ENCODE measurements at places on chromosomes 1 and 21. TPM values are rescaled to one million over a fixed set of nuclear protein-coding genes. Genes with fewer than 3 reads are reported as not detected.

Gene HFM1
- total RNA-seq, result 2.3 TPM

Gene GFI1
- total RNA-seq, result 0.85 TPM

Gene NGF
- total RNA-seq, result 5.6 TPM

Gene PYGO2
- total RNA-seq, result 25.0 TPM

Gene FCMR
- 5.0 TPM for total RNA-seq

Gene RIPK4
- 0.09 TPM for total RNA-seq

Gene KLF17
- not detected for total RNA-seq

Gene GUCA2B
- not detected for total RNA-seq

DNA sequence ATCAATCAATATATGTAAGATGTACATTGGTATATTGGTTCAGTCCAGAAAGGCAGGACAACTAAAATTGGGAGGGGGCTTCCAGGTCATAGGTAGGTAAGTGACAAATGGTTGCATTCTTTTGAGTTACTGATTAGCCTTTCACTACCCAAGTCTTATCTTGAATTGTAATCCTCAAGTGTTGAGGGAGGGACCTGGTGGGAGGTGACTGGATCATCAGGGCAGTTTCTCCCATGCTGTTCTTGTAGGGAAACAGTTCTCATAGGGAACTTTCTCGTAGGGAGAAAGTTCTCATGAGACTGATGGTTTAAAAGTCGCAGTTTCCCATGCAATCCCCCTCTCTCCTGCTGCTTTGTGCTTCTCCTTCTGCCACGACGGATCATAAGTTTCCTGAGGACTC lies 809.2 kb downstream of the KCNT2 start:
- no peak for DNase-seq

DNA sequence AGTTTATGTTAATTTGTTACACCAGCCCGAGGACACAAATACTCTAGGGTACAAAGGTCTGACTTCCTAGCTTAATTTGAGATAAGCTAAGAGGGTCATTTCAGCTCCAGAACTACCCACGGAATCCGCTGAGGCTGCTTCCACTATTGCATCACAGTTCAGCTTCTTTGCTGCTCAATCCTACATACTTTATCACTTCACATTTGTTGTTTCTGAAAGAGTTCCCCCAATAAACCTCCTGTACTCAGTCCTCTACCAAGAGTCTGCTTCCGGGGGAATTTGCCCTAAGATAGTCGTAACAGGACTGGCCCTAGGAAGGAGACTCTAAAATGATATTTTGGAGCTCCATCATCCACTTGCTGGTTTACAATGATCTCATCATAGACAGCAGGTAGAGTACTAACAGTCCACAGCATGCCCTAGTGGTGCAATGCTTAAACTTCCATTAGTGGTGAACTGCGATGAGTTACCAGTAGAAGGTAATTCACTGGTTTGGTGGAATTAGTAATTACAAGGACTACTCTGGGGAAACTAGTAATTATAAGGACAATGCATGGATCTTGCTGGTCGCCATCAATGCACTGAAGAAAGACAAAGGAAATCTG lies 229.3 kb downstream of the USH2A start:
- no peak for DNase-seq

DNA sequence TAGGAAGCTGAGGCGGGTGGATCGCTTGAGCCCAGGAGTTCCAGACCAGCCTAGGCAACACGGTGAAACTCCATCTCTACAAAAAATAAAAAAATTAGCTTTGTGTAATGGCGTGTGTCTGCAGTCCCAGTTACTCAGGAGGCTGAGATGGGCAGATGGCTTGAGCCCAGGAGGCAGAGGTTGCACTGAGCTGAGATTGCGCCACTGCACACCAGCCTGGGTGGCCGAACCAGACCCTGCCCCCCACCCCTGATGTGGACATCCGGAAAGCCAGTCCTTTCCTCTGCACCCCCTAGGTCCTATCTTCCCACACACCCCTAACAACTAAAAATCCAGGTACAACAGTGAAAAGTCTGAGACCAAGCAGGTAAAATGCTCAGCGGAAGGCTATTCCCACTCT lies 71.9 kb downstream of the PLD5 start:
- no peak for DNase-seq

DNA sequence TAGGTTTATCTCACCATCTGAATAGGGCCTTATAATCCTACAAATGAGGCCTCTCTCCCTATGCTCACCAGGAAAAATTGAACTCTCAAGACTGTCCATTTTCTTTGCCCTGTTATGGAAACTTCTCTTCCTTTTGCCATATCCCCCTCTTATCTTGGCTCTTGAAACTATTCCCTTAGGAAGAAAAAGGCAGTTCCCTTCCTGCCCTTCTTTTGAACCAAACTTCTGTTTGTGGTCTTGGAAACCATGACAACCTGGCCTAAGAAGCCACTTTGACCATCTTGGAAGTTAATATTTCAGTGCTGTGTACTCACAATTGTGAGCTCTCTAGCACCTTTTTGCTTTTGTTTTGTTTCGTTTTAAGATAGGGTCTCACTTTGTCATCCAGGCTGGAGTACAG lies 40.0 kb downstream of the ATP2B4 start:
- DNase-seq, result no peak

DNA sequence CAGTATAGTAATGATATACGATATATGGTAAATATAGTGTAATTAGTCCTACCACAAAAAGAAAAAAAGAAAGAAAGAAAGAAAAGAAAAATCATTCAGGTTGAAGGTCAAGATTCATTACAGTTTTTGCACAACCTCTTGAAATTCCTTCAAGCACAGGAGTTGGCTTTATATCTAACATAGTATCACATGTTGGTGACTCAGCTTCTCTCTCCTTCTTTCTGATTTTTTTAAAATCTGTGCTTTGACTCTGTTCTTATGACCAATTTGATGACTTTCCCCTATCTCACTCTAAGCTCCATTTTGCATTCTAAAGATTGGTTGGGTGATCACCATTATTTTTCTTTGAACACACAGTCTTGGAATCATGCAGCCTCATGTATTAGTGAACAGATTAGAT lies 148.2 kb upstream of the COL11A1 start:
- DNase-seq, result no peak

- no peak for DNase-seq
Observed at GRCh38 chr1:231918239-231919015, 291.8 kb downstream of the DISC1 start.

- DNase-seq, result no peak
Observed at GRCh38 chr21:15004721-15005370, 60.0 kb downstream of the NRIP1 start.

GRCh38 chr1:109668123-109668775 lies 392 bp downstream of the GSTM2 start:
- no peak for DNase-seq

GRCh38 chr1:59666106-59666505 lies 148.6 kb upstream of the HOOK1 start:
- DNase-seq, result no peak

DNA sequence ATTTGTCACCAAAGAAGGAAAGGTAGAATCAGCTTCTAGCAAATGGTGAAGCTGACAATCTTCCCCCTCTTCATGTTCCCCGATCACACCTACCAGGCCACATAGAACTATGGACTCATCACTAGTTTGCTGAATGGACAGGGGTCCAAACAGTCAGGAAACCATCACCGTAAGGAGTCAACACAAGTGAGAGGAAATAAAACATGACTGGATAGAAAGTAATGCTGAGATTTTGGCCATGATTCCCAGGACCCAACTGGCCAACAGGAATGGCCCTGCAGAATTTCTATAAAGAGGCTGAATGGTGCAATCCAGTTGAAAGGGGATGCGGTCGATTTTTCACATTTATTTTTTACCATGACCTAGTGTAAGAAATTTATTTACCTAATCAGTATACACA lies 10.7 kb downstream of the DDAH1 start:
- no peak for DNase-seq

- no peak for DNase-seq
Observed at GRCh38 chr1:22509815-22510214, 53.5 kb upstream of the EPHA8 start.

GRCh38 chr1:23923592-23924499 lies 10.7 kb upstream of the CNR2 start:
- DNase-seq, result peak; percentile 51

DNA sequence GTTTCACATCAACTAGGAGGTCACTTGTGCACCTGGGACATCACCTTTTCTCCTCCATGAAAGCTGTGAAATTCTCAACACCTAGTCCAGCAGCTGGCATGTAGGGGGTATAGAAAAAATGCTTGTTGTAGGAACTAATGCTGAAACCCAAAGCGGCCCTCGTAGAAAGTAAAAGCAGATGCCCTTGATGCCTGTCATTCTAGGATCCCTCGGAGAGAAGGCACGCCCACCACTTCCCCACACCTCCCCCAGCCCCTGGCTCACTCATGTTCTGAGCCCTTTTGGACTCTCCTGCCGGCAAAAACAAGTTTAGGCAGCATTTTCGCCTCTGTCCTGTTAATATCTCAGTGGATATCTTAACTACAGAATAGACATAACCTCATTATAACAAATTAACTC lies 36.5 kb downstream of the RIPK4 start:
- DNase-seq, result no peak

GRCh38 chr1:153386500-153386901 lies 4.4 kb downstream of the S100A8 start:
- DNase-seq, result no peak

GRCh38 chr1:59687081-59687480 lies 127.7 kb upstream of the HOOK1 start:
- DNase-seq, result no peak

DNA sequence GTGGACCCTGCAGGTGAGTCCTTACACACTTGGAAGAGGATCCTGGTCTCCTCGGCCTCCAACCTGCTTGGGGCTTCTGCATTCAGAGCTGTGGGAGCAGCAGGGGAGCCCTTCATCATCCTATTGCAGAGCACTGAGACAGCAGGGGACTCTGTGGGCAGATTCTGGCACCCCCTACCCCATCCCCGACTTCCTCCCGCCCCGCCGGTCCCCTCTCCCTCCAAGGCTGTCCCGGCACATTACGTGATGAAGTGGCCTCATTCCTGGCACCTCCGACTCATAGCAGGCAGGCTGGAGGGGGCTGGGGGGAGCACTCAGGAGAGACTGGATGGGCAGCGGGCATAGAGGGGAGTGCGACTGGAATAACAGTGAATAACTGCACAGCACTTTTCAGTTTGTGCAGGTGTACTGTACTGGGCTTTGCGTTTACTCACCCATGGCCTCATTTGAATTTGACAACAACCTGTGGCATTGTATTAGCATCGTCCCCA lies 394.1 kb downstream of the MATN1 start:
- peak; percentile 25 for DNase-seq

DNA sequence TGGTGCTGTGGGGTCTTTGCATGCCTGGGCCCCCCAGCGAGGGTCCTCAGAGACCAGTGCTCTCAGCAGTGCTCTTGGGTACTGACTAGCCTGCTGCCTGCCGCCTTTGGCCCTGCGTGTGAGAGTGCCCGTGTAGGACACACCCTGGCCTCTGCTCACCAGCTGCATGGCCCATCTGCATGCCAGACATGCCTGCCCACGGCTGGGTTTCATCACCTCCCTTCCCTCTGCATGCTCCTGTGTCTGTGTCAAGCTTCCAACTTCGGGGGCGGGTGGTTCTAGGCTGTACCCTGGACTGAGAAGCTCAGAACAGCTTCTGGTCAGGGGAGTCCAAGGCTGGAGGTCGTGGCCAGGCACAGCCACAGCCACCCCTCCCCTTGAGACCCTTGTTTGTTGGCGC lies 56.9 kb downstream of the PTPRF start:
- DNase-seq, result no peak

- DNase-seq, result no peak
Observed at GRCh38 chr1:32247452-32247851, 430 bp downstream of the FAM167B start.

DNA sequence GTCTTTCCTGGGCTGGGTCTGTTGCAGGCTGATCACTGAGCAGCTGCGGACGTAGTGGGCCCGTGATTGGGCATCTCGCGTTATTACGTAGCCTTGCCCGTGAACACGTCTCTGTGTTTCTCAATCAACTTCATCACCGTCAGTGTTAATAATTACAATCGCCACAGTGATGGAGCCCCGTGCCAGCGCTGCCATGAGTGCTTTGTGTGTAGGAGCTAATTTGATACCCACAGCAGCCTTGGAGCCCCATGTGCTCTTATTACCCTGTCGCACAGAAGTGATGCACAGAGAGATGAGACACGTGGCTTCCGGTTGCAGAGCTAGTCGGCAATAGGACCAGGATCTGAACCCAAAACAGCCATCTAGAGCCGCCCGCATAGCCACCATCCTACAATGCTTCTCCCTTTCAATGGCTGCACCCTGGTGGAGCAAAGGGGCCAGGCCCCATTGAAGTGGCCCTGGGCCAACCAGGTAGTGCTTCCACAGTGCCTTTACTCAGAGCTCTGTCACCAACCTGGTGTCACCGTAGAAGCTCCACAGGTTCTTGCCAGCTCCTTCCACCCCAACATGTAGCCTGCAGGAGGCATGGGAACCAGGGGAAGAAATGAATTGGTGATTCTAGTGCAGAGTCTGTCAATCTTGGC lies 398.5 kb upstream of the VAMP3 start:
- DNase-seq, result no peak

- DNase-seq, result no peak
Observed at GRCh38 chr1:88935522-88936222, 44.3 kb upstream of the GTF2B start.

- no peak for DNase-seq
Observed at GRCh38 chr1:101732261-101732660, 264.5 kb downstream of the OLFM3 start.

GRCh38 chr1:56844545-56845136 lies 10.0 kb upstream of the C8A start:
- no peak for DNase-seq

GRCh38 chr1:95309031-95309471 lies 75.0 kb downstream of the RWDD3 start:
- no peak for DNase-seq

- no peak for DNase-seq
Observed at GRCh38 chr1:211734359-211734758, 58.9 kb upstream of the NEK2 start.

DNA sequence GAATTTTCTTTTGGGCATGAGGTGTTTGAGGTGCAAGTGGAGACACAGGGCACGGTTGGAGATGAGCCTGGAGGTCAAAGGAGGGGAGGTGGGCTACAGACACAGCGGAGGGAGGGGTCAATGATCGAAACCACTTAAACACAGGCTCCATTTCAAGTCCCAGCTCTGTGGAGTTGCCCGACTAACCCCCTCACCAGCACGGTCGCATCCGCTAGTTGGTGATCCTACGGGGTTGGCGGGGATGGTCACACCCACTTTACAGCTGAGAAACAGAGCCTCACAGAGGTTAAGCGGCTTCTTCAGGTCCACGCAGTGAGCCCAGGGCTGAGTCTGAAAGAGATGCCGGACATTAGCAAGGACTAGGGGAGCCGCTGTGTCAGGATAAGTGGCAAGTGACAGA lies 60.1 kb upstream of the RUNX3 start:
- no peak for DNase-seq

GRCh38 chr1:4655674-4656532 lies 1.5 kb downstream of the AJAP1 start:
- DNase-seq, result peak; percentile 75

DNA sequence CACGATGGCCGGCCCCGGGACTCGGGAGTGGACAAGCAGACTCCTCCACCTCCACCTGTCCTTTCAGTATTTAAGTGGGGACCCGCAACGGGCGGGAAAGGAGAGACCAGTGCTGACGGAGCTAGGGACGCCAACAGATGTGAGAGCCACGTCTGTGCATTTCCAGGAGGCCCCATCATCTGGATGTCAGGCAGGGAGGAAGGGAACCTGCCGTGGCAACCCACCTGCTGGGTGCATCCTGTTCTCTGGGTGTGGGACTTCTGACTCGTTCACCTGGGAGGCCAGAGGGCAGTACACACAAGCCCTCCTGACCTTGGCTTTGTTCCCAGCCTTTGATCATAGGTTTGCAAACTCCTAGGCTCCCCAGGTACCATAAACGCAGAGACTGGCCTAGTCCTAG lies 5.6 kb upstream of the PCBP3 start:
- DNase-seq, result no peak

- DNase-seq, result no peak
Observed at GRCh38 chr1:116737020-116737854, 17.0 kb upstream of the CD2 start.
